NCI-H1105 (cell line): ENCODE measurements at places on chromosomes 1 and 21.

- DNase-seq, result no peak
Measured at GRCh38 chr1:84299536-84300170, 1.9 kb upstream of the SAMD13 start.

GRCh38 chr1:17318262-17318661 lies 10.3 kb downstream of the PADI4 start:
- DNase-seq, result no peak

GRCh38 chr1:229268505-229268904 lies 2.4 kb upstream of the RAB4A start:
- no peak for DNase-seq

DNA sequence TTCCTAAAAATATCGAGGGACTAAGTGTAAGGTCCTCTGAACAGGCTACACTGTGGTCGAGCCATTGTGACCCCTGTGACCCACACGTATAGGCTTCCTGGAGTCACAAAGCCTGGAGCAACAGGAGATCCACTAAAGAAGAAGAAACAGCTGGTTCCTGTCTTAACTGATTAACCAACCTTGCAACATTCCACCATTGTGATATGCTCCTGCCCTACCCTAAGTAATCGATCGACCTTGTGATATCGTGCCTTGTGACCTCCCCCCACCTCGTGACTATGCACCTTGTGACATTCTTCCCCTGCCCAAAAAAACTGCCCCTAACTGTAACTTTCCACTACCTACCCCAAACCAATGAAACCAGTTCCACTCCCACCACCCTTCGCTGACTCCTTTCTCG lies 304.6 kb upstream of the FAM78B start:
- DNase-seq, result no peak

GRCh38 chr1:59574085-59574484 lies 240.7 kb upstream of the HOOK1 start:
- no peak for DNase-seq

GRCh38 chr1:47442842-47443529 lies 5.1 kb downstream of the FOXD2 start:
- DNase-seq, result no peak

DNA sequence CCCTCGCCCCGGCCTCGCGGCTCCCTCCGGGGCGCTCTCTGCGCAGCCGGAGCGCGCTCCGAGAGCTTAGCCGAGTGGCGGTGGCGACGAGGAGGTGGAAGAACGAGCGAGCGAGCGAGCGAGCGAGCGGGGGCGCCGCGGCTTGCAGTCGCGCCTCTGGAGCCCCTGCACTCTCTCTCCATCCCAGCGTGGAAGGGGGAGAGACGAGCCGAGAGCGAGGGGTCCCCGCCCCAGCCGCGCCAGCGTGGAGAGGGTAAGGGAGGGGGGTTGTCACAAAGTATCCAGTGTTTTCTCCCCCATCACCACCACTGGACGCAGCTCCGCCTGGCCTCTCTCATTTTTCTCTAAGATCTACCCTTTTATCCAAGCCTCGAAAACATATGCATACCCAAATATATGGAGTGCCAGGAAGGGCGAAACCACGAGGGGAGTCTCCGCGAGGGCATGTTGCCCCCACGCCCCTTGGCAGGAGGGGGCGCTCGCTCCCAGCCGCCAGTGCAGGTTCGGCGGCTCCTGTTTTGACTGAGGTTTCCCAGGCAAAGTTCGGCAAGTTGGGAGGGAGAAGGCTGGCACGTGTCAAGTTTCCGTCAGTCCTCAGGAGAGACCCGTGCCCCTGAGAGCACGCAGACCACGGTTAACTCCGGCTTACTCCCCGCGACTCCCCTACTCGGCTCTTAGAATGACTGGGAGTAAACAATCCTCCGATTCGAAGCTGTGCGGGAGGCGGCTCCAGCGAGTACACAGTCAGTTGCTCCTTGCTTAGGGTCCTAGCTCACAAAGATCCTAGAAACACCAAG lies 569 bp upstream of the DAB1 start:
- DNase-seq, result peak; percentile 43

DNA sequence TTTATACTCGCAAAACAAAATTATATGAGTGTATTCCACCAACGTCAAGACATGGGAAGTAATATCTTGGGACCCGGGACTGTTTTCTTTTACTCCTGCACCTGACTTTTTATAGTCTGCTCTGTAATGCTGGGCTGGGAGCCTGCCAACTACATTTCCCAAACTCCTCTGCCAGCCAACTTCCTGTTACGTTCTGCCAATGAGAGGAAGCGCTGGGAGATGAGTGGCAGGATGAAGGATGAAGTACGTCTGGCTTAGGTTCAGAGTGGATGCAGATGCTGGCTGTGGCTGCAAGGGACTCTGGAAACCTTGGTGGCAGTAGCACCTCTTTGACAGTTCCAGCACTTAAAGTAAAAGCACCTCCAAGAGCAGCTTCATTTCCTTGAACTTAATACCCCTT lies 59.6 kb downstream of the USP24 start:
- peak; percentile 21 for DNase-seq

DNA sequence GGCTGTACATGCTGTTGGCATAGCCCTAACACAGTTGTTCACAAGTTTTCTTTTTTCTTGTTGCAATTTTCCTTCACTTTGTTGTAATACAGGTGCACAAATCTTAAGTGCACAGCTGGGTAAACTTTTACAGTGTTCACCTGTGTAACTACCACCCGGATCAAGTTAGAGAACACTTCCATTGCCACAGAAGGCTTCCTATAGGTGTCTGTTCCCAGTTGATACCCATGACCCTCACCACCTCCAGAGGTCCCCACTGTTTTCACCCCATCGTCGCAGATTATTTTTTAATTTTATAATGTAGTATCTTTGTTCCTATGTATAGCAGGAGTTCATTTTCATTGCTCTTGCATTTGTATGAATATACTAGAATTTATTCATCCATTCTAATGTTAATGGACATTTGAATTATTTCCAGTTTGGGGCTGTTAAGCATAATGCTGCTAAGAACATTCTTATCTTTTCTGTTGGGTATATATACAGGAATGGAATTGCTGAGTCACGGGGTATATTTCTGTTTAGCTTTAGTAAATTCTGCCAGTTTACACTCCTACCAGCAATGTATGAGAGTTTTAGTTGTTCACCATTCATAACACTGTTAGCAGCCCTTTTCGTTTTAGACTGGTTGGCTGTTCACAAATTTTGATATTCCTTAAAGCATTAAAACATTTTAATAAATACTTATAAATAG lies 16.4 kb downstream of the SPRTN start:
- no peak for DNase-seq

- DNase-seq, result no peak
Measured at GRCh38 chr1:147509786-147510395, 31.4 kb upstream of the BCL9 start.

- no peak for DNase-seq
Measured at GRCh38 chr1:163248064-163248463, 45.3 kb upstream of the RGS5 start.

- DNase-seq, result no peak
Measured at GRCh38 chr1:240765732-240766363, 153.9 kb upstream of the GREM2 start.

DNA sequence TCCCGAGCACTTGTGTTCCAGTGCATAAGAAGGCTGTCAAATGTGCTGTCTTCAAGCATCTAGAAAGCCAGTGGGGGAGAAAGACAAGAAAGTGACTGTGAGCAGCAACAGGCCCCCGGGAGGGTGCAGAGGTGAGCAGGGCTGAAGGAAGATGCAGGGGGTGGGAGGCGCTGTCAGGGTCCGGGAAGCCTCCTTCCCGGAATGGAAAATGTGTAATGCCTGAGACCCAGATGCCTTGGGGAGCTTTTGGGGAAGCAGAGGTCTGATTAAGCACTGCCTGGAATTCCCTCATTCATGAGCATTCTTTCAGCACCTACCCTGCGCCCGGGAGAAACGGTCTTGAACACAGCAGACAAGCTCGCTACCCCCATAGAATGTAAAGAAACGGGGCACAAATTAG lies 1.3 kb downstream of the NPHP4 start:
- no peak for DNase-seq

- DNase-seq, result no peak
Measured at GRCh38 chr1:42955311-42956063, 3.2 kb downstream of the SLC2A1 start.

DNA sequence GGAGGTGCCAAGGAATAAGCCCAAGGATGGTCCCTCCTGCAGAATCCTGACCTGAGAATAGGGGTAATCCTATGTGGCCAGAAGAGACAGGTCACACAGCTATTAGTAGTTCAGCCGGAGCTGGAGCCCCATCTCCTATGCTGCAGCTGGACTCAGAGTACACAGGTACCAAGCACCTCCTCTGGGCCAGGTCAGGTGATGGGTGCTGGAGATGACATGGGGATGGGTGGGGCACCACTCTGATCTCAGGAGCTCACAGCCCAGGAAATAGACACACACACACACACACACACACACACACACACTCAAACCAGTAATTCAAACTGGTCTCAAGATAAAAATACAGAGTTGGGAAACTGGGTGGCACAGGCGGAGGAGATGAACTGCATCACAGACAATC lies 54.2 kb upstream of the SSBP3 start:
- no peak for DNase-seq

DNA sequence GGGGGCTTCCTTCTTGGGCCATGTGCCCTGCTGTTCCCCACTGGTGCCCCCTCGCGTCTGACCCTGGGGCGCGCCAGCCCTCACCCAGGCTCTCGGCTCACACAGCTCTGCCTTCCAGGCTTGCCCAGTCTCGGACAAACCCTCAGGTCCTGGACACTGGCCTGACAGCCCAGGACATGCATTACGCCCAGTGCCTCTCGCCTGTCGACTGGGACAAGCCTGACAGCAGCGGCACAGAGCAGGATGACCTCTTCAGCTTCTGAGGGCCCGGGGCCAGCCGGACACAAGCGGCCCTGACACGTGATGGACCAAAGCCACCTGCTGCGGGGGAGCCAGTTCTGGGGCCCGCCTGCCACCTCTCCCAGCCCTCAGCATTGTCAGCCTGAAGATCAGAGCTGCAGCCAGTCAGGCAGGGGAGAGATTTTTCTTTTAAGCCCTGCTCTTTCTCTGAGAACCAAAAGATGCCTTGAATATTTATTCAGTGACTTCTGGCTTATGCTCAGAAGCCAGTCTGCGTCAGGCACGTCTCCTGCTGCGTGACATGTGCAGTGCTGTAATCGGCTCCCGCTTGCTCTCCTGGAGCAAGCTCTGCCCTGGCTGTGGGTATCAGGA lies 23.4 kb downstream of the LDLRAP1 start:
- no peak for DNase-seq

- DNase-seq, result peak; percentile 47
Measured at GRCh38 chr1:24391882-24392603, 21.5 kb downstream of the STPG1 start.

DNA sequence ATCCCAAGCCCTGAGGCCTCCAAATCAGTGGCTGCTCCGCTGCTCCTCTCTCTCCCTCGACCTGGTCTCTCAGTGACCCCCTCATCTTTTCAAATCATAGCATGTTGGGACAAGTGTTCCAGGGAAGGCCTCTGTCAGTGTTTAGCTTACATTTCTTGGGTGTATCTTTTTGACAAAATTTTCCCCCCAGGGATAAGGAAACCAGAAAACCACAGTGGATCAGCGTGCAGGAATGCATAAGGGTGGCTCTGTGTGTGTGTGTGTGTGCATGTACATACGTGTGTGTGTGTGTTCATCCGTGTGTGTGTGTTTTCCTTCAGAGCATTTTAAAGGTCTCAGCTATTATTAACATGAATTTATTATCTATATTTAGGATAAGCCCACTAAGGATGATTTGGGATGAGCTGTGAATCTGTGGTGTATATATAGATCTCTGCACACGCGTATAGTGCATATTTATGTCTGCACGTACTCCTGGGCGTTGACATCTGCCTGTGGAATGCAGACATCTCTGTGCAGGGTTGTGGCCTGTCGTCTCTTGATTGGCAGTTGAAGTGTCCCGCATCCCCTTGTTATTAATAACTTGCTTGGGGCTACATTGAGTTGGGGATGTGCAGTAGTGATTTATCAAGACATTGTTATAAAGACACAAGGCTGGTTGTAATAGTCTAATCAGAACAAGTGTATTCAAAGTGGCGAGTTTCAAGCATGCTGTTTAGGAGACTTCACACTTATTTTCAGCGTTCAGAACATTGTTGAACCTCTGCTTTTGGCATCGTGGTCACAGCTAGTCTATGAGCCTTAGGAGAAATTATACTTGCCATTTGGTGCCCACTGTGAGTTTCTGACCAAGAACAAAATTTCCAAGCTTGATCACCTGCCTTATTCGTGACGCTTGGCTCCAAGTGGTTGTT lies 55.6 kb downstream of the GALNT2 start:
- no peak for DNase-seq

DNA sequence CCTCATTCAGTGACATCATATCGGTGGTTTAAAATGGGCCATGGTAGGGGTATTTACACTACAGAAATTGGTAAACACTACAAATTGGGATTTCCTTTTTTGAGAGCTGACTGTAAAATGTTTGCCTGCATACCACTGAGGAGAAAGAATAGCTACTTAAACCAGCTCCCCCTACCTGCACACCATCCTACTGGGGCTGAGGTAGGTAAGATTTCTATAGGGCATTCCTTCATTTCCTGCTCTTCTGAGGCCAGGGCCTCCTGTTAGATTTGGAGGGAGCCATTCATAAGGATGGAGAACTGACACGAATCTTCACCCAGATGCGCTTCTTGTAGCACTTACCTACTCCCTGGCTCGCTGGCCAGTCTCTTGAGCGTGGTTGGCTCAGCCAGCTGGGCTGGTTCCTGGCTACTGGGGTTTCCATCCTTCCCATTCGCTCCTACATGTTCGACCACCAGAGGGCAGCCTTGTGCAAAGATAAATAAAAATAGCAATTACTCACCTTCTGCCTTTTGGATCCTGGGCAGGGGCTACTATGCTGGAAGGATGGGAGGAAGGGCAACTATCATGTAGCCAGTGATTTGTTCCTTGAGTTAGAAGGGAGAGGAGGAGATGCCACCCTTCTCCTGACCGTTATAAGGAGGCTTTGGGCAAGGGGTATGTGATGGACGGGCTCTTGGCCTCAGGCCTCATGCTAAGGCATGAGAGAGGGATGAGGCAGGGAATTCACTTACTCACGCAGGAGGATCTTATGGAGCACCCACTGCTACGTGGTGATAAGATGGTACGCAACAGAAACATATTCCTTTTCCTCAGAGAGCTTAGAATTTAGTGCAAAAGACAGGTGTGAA lies 10.7 kb downstream of the OPTC start:
- peak; percentile 81 for DNase-seq

GRCh38 chr1:157272264-157272663 lies 134.1 kb upstream of the ETV3 start:
- no peak for DNase-seq

DNA sequence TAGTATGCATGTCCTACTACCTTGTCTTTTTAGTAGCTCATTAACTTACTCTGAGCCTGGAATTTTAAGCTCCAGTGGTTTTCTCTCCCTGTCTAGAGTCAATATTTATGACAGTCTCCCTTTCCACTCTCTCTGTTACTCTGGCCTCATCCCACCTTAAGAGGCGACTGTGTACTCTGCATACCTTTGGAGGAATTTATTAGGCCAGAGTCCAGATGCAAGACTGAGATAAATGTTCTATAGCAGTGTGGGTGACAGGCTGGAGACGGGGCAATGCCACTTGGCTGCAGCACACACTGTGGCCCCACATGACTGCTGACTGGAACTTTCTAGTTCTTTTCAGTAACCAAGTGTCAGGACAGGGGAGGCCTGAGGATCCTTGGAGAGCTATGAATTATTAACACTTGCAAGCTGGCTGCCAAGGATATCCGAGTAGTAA lies 4.1 kb upstream of the PDZK1 start:
- no peak for DNase-seq
